LHCN-M2 (cell line): ENCODE measurements at places on chromosomes 1 and 21.

DNA sequence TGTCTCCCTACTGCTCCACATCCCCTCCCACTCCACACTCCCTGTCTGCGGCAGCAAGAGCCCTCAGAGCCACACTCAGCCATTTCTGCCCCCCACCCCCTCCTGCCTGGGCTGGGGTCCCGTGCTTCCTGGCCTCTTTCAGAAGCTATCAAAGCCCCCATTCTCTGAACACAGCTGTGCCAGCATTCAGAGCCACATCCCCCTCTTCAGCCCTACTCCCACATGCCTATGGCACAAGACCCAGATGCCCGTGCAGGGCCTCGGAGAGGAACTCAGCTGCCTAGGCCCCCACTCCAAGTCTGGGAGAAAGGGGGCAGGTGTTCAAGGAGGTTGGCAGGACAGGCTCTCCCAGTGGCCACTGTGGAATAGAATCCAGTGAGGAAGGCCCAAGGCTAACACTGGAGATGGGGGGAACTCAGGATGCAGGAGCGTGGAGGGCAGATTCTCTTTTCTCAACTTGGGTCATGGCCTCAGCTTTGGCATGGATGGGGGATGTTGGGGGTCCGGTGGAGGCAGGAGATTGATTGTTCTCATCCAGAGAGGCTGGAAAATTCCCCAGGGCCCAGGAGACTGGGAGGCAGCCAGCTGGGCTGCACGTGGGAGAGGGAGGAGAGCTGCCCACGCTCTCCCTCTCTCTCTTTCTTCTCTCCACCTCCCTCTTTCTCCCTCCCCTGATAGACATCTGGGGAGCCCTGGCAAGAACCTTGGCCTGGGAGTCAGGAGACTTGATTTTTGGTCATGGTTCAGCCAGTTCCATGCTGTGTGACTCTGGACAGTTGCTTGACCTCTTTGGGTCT is 3.5 kb upstream of the BCAN start:
- DNase-seq: no peak

DNA sequence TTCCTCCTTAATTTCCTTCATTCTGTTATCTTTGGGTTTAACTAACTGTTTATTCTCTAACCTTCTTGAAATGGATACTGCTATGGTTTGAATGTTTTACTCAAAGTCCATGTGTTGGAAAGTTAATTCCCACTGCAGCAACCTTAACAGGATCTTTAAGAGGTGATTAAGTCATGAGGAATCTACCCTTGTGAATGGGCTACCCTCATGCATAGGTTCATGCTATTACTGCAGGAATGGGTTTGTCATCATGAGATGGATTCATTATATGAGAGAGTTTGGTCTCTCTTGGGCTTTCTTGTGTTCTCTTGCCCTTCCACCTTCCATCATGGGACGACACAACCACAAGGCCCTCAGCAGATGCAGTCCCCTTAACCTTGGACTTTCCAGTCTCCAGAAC is 516.9 kb downstream of the ADGRL2 start:
- DNase-seq: peak; percentile 19

- DNase-seq: no peak
Measured at GRCh38 chr1:176989023-176989422, 175.5 kb downstream of the ASTN1 start.

DNA sequence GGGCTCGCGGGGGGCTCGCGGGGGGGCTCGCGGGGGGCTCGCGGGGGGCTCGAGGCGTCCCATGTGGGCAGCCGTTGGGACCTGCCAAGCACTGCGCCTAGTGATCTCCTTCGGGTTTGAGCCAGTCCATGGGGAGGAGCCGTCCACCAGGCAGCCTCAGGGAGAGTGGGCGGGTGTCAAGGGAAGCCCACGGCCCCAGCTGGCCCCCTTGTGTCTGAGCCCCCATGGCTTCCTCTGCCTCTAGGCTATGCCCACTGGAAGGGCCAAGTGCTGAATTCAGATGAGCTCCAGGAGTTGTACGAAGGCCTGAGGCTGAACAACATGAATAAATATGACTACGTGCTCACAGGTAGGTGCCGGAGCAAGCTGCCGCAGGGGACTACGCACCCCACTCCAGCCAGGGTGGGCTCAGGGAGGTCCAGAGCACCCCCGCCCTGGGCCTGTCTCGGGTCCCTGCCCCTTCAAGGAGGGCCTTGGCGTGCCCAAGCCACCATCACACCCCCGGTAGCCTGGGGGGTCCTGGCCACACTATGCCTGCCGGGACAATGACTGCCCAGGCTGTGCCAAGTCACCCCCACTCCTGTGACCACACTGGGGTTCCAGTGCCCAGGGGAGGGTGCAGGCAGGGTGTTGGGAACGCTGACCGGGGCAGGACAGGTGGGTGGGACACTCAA is 22.6 kb downstream of the PDXK start:
- DNase-seq: no peak

DNA sequence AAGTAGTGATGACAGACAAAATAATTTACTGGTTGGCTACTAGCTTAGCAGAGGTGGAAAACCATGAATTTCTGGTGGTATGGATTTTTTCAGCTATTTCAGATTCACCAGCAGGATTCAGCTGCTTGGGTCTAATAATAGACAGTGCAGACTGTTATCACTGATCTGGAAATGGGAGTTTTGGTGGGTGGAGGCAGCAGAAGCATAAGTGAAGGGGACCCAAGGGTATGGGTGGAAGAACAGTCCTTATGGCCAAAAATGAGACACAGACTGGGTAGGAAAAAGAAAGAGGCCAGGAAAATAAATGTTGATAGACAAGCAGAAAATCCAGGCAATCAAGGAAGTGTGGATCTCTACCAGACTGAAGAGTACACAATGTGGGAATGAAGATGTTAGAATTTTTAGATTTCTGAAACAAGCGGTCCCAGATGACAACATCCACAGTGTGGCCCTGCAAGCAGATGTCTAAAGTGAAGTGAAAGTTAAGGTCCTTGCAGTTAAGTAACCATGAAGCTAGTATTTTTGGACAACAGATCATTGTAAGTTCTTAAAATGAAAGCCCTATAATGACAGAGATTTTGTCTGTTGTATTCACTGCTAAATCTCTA is 24.7 kb downstream of the LYST start:
- DNase-seq: no peak

DNA sequence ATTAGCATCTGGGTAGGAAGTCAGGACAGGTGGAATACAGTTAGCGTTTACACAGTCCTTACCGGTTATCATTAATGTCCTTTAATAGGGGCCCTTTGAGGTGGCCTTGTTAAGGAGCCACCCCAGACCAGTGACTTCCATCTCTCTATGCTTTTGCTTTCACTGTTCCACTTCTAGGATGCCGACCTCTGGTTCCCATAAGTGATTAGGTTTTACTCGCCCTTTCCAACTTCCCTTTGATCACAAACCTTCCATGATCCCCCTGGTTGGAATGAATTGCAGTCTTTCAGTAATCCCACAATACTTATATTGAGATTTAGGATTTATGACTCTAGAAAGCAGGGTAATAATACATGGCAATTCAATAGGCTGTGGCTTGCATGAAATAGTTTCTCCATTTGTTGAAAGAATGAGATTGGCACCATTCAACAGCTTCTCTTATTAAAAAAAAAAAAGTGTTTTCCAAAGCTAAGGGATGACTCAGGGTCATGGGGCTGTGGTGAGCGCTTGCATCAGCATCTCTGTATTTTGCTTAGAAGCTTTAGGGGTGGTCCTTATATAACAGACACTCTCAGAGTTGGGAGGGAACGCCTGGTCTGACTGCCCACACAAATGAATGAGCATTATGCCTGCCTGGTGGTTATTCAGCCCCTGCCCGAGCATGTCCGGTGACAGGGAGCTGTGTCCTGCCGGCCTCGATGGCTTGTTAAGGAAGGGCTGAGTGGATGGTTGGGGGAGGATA is 110.5 kb downstream of the CNIH3 start:
- peak; percentile 96 for DNase-seq

DNA sequence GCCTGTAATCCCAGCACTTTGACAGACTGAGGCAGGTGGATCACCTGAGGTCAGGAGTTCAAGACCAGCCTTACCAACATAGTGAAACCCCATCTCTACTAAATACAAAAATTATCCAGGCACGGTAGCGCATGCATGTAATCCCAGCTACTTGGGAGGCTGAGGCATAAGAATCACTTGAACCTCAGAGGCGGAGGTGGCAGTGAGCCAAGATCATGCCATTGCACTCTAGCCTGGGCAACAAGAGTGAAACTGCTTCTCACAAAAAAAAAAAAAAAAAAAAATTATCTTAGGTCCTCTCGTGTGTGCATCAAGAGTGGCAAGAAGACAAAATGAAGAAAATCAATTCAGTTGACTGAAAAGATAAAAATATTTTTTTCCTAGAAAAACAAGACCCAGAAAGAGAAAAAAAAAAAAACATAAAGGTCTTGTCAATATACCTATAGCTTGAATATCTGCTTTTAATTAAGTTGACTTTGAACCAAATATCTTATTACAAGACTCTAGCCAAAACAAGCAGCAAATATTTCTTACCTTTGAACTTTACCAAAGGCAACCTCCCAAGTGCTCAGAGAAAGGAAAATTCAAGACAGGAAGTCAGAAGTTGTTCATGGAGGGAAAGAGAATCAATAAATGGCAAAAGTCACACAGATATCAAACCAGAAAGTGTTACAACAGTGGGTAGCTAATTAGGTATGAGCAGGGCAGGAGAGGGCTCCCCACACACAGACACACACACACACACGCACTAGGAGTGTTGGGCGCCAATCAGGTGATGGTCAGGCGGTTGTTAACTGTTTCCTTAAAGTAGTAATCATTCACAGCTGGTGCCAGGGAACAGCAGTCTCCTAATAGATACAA is 29.6 kb downstream of the ITLN2 start:
- DNase-seq: no peak

DNA sequence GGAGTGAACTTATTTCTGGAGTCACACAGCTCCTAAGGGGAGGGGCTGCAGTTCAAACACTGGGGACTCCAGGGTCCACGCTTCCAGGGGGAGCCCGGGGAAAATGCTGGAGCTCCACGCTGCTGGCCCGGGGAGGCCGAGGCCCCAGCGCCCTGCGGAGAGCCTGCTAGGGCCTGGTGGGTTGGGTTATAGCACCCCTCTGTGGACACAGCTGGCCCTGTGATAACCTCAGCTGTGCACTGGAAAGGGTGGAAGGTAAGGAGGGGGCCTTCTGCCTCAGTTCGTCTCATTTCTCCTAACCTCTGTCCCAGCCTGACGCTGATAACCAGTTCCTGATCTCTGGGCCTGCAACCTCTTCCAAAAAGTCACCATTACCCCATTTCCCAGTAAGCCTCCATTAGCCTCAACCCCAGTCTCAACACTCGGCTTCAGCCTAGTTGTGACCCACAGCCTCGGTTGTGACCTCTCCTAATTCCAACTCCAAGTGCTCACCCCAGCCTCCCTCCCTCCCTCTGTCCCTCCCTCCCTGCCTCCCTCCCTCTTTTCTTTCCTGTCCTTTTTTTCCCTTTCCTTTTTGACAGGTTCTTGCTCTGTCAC is 7.1 kb downstream of the NBL1 start:
- peak; percentile 27 for DNase-seq

DNA sequence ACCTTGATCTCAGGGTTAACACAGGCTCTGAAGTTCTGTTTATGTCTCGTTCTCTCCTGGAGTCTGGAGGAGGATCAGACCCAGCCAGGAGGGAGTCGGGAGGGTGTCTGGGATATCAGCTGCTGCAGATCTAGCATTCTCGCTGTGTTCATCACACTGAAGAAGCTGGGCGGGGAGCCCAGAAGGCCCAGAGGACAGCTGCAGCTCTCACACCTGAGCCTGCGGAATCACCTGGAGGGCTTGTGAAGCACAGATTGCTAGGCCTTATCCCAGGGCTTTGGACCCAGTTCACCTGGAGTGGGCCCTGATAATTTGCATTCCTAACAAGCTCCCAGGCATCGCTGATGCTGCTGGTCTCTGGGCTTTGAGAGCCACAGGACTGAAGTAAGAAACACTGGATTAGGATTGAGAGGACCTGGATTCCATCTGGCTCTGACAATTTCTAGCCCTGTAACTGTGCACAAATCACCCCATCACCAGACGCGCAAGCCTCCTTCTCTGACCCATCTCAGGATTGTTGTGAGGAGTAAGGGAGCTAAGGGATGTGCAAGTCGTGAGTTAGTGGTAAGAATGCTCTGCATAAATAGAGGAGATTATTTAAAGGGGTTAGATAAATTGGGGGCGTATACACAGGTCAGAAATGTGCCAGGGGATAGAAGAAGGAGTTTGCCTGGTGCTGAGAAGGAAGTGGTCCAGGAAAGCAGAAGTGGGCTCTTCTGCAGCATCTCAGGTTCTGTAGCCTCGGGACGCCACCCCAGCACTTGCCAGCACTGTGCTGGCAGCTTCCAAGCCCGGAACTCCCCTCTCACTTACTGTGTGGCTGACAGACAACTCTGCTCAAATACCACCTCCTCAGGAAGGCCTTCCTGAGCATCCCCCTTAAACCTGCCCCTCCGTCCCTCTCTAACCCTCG is 19.1 kb downstream of the ABCA4 start:
- no peak for DNase-seq

DNA sequence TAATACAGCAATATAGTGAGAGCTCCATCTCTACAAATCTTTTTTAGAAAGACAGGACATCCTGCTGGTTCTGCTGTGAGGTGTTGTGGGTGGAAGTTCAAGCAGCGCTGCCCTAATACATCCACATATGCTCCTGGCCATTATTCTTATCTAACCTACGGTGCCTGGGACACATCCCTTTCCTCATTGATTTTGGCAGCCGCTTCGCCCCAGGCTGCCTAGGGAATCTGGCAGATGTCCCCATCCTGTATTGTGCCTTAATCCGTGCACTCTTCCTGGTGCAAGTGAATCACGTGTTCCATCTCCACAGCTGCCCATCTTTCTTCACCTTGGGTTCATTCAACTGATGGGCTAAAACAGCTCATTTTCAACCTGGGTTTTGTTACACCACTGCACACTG is 3.1 kb upstream of the UBE2G2 start:
- no peak for DNase-seq

- DNase-seq: no peak
Measured at GRCh38 chr1:77846966-77847365, 41.5 kb upstream of the NEXN start.

GRCh38 chr1:165696625-165697100 is 1.7 kb downstream of the ALDH9A1 start:
- peak; percentile 78 for DNase-seq

GRCh38 chr1:184574588-184574987 is 180.1 kb downstream of the EDEM3 start:
- peak; percentile 13 for DNase-seq

DNA sequence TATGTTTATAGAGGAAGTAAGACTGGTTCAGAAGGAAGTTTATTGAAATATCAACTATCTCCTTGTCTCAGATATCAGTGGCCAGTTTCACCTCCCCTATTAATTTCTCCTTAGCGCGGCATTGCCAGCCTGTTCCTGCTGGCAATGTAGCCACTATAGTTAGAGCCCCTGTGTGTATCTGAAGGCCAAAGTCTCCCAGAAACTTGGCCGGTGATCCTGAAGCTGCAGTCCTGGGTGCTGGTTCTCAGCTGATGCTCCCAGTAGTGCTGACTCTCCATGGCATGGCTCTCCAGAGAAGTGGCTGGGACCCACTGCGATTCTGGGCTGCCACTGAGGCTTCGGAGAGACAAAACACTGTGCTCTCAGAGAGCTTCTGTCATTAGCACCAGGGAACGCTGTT is 59.9 kb downstream of the TNN start:
- DNase-seq: no peak
